ENCODE measurements at places on chromosomes 1 and 21. TPM values are rescaled to one million over a fixed set of nuclear protein-coding genes. Genes with fewer than 3 reads are reported as not detected.
A peak's percentile ranks its signal among the peaks of the same experiment; 100 is the strongest.

- DNase-seq: no peak
- H3K27me3 ChIP-seq: peaks cover 3% of the 10 kb centered on the region
- H3K27ac ChIP-seq: no peak overlapping the region
Observed at GRCh38 chr1:182453631-182454030, 3.7 kb downstream of the RGSL1 start.

GRCh38 chr1:165454091-165454610, 9.2 kb upstream of the RXRG start:
- H3K27ac ChIP-seq: no peak overlapping the region
- peaks cover 20% of the 10 kb centered on the region for H3K4me1 ChIP-seq
- no peaks in the 10 kb centered on the region for H3K36me3 ChIP-seq
- no peak overlapping the region for H3K4me3 ChIP-seq

GRCh38 chr1:45346473-45346872, 6.2 kb upstream of the MUTYH start:
- H3K4me1 ChIP-seq: peaks cover 5% of the 10 kb centered on the region
- H3K36me3 ChIP-seq: no peaks in the 10 kb centered on the region
- H3K4me3 ChIP-seq: no peak overlapping the region
- no peaks in the 10 kb centered on the region for H3K27me3 ChIP-seq
- no peak overlapping the region for H3K27ac ChIP-seq

DNA sequence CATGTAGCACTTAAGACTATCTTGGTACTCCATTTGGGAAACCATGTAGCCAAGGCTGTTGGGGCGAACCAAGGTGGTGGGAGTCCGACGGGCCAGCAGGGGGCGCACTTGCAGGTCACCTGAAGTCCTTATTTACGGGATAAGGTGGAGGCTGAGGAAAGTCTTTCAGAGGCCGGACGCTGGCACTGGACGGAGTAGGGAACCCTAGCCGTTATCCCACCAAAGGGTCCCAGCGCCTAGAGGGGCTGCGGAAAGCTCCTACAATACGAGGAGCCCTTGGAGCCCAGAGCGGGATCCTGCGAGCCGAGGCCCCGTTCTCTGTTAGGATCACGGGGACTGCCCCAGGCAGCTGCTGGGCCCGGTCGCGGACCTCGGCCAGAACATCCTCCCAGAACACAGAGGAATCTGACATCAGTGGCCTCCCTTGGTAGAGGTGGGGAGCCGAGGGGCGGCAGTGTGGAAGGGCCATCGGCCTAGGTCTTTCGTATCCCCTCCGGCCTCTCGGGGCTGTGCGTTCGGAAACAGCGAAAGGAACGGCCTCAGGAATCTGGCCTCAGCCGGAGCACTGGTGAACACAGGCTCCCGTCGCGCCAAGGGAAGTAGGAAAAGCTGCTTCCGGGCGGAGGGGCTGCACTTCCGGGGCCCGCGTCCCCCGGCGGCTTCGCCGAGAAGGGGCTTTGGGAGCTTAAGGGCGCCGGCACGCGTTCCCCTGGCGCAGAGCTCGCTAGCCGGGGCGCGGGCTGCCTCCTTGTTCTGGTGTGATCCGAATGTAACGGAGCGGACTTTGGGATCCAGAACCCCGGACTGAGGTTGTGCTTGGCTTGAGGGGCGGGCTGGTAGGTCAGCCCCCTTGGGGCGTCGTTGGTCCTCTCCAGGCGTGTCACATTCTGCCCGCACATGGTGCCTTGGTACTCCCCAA, 29.9 kb upstream of the RPTN start:
- DNase-seq: no peak
- no peaks in the 10 kb centered on the region for H3K36me3 ChIP-seq
- no peak overlapping the region for H3K27ac ChIP-seq
- peaks cover 21% of the 10 kb centered on the region for H3K27me3 ChIP-seq
- no peak overlapping the region for H3K4me3 ChIP-seq

DNA sequence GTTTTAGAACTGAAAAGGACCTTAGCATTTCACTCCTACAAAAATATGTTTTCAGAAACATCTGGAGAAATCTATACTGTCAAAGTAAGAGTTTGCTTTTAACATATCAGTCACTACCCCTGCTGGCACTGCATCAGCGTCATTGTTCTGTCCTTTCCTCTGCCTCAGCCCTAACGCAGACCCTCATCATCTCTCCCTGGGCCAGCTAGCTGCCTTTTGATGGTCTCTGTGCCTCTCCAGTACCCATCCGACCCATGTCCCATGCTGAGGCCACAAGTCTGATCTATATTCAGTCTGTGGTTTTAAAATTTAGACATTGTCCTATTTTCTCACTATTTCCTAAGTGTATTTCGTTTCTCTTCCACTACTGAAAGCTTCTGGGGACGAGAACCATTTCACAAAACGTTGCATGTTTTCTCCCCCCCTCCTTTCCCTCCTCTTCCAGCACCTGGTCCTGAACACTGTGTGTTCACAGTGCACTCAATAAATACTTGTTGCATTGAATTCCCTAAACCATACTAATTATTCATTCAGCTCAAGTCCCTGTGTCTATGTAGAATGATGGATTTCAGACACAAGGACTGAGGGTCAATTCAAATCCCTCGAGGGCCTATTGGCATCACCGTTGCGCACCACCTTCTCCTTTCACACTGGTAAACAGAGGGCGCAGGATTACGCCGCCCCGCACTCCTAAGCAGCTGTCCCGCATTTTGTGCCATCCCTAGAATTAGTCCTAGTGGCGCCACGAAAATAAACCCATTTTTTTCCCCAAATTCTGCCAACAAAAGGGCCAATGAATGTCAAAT, 53.4 kb downstream of the CD2 start:
- H3K4me3 ChIP-seq: no peak overlapping the region
- peaks cover 8% of the 10 kb centered on the region for H3K27me3 ChIP-seq
- H3K36me3 ChIP-seq: no peaks in the 10 kb centered on the region
- no peak overlapping the region for H3K27ac ChIP-seq
- DNase-seq: no peak

GRCh38 chr1:45205910-45206721, at the start of gene ZSWIM5:
TSS of gene ZSWIM5 (minus strand) at chr1:45206605. CDS start at chr1:45206350, 255 bp downstream.
- peak within 1 kb of the TSS; percentile 93 for H3K4me3 ChIP-seq
- H3K4me1 ChIP-seq: peaks cover 14% of the 10 kb centered on the region
- no peaks in the 10 kb centered on the region for H3K36me3 ChIP-seq
- H3K27me3 ChIP-seq: peaks cover 15% of the 10 kb centered on the region

DNA sequence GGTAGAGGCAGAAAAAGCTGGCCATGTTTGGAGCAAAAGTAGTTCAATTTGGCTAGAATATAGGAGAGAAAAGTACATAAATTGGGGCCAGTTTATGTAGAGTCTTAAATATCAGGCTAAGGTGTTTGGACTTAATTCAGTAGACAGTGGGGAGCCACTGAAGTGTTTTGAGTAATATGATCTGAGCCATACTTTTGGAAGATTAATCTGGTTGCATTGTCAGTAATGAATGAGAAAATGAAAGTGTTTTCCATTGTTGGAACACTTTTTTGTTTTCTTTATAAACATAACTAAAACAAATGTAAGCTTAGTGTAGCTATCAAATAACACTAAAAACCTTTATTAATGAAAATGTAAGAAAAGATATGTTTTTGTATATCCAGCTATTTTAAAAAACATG, 42.1 kb downstream of the POU2F1 start:
- no peaks in the 10 kb centered on the region for H3K27me3 ChIP-seq
- no peak overlapping the region for H3K4me3 ChIP-seq
- H3K4me1 ChIP-seq: peaks cover 4% of the 10 kb centered on the region
- DNase-seq: no peak
- no peak overlapping the region for H3K27ac ChIP-seq

DNA sequence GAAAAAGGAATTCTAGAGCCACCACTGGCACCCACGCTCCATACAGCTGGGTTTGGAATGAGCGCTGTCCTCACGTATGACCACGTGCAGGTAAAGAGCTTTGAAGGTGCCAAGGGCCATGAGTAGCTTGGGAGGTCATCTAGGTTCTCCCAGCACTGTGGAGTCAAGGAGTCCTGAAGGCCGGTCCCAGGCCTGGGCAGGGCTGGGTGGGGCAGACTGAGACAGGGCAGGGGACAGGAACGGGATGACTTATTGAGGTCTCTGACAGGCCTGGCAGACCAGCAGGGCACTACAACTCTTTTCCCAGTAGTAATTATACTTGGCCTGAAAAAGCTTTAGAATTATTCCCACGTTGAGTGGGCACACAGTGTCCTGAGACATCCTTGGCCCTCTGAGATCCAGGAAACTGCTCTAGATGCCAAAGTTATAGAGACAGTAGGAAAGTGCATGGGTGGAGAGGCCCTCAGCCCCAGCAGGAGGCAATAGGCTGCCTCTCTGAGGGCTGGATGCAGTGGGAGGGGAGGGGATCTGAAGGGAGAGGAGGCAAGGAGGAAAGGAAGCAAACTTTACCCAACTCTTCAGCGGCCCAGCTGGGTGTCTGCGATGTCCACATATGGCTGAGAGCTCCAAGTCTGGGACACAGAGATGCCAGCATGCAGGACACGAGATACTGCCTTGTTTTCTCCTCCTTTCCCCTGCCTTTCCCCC, 1.8 kb upstream of the CDA start:
- DNase-seq: no peak
- H3K27me3 ChIP-seq: peaks cover 39% of the 10 kb centered on the region
- H3K4me3 ChIP-seq: no peak overlapping the region
- no peaks in the 10 kb centered on the region for H3K36me3 ChIP-seq

- no peaks in the 10 kb centered on the region for H3K4me1 ChIP-seq
- H3K27ac ChIP-seq: no peak overlapping the region
- H3K4me3 ChIP-seq: no peak overlapping the region
- no peaks in the 10 kb centered on the region for H3K36me3 ChIP-seq
Observed at GRCh38 chr21:25234857-25235801, 372.2 kb downstream of the MRPL39 start.

- no peak overlapping the region for H3K27ac ChIP-seq
- peak; percentile 5 for DNase-seq
- H3K27me3 ChIP-seq: no peaks in the 10 kb centered on the region
- no peak overlapping the region for H3K4me3 ChIP-seq
- H3K4me1 ChIP-seq: peaks cover 2% of the 10 kb centered on the region
Observed at GRCh38 chr1:53616927-53617326, 122.0 kb downstream of the GLIS1 start.

GRCh38 chr1:221635305-221635704, 106.6 kb downstream of the DUSP10 start:
- DNase-seq: no peak
- peaks cover 2% of the 10 kb centered on the region for H3K4me1 ChIP-seq
- no peak overlapping the region for H3K27ac ChIP-seq
- H3K4me3 ChIP-seq: no peak overlapping the region
- H3K27me3 ChIP-seq: no peaks in the 10 kb centered on the region

DNA sequence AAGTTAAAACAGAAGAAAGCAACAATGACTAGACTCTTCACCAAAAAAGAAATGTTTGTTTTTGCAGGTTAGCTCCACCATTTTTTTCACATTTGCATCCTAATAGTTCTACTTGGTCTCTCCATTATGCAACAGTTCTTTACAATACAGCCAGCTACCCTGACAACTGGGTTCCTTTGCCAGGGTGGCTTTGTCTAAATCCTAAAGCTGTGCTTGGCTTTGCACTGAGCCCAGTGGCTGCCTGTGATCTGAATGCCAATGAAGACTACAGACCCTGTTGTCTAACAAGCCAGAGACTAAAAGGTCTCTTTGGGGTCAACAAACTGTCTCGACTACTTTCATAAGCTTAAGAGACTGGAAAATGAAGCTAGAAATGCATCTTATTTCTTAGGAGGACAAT, 112.0 kb downstream of the AKT3 start:
- no peak overlapping the region for H3K4me3 ChIP-seq
- DNase-seq: no peak
- H3K4me1 ChIP-seq: peaks cover 13% of the 10 kb centered on the region
- H3K36me3 ChIP-seq: peaks cover 3% of the 10 kb centered on the region
- H3K27ac ChIP-seq: no peak overlapping the region

DNA sequence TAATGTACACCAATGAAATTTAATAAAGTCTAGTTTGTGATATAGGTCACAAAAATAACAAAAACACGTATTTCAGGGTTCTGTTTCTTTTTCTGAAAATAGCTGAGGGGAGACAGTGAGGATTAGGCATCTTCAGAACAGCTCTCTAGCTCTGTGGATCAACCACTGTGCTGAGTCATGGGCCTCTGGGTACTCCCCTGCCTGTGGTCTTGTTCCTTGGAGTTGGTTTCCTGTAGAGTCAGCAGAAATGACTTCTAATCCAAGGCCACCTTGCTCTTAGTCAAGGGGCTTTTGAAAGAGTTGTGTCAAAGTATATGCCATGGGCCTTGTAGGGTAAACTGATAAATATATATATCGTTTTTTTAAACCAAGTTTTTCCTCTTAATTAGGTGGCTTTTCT, 141.8 kb upstream of the ZRANB2 start:
- no peaks in the 10 kb centered on the region for H3K4me1 ChIP-seq
- no peaks in the 10 kb centered on the region for H3K27me3 ChIP-seq
- H3K4me3 ChIP-seq: no peak overlapping the region
- no peaks in the 10 kb centered on the region for H3K36me3 ChIP-seq

DNA sequence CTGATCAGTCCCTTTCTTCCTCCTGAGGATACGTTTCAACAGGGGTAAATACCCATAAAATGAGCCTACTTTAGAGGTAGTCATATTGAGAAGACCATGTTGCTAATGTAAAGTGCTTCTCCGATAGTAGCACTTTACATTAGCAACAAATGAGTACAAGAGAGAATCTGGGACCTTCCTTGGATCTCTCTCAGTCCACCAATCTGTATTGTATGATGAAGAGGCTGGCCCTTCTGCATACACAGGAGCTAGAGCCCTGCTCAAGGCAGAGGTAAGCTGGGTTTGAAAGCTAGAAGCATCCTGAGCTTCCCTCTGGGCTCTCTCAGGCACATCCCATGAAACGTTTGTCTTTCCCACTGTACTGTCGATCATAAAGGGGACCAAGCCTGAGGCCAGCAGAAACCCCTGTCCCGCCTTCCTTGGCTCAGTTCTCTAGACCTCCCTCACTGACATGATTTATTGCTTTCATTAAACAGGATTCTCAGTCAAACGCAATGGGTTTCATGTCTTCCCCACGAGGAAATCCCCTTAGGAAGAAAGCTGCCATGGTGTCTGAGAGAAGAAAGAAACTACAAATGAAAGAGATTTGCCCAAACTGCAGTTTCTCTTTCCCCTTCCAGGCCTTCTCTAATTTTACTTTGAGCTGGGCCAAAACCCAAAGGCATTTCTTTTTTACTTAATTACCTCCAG, 62.8 kb upstream of the BCAR3 start:
- no peak for DNase-seq
- peaks cover 10% of the 10 kb centered on the region for H3K27me3 ChIP-seq
- no peaks in the 10 kb centered on the region for H3K4me1 ChIP-seq
- no peak overlapping the region for H3K4me3 ChIP-seq

POU3F1 gene
- 0.43 TPM for total RNA-seq

HRNR gene
- not detected for total RNA-seq

F5 gene
- total RNA-seq: 2.9 TPM

VHLL gene
- total RNA-seq: not detected
